ENCODE measurements at places on chromosomes 7 and 10. TPM values are rescaled to one million over a fixed set of nuclear protein-coding genes. Genes with fewer than 3 reads are reported as not detected.

LRRC18 gene
- not detected for total RNA-seq

RPEL1 gene
- total RNA-seq, result not detected

PKD2L1 gene
- not detected for total RNA-seq

GRCh38 chr7:43669286-43670081 is 59.8 kb downstream of the COA1 start:
- no peak for DNase-seq

- DNase-seq, result no peak
Measured at GRCh38 chr7:1019789-1020610, 24.3 kb upstream of the GPR146 start.

DNA sequence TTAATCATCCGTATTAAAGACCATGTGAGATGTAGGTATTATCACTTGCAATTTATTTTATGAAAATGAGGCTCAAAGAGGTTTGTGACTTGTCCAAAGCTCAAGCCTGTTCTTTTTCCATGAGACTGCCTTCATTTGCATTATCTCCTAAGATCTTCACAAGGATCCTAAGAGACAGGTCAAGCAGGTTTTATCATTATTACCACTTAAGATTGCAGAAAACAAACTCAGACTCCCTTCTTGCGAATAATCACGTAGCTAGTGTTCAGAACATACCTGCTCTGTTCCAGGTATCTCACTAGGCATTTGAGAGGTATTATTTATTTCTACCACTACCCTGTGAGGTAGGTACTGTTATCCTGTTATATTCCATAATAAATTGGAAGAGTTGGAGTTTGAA is 64.8 kb downstream of the ZNRF2 start:
- DNase-seq, result no peak

DNA sequence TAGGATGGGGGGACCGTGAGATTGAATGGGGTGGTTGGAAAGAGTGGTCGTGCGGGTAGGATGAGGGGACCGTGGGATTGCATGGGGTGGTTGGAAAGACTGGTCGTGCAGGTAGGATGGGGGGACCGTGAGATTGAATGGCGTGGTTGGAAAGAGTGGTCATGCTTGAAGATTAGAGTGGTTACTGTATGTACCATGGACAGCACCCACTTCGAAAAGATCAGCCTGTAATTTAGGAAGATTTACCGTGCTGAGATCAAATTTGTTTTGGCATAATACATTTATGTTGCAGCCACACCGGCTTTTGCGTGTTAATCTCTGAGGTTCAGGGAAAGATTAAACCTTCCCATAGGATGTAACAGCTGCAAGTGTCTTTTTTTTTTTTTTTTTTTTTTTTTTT is 495.2 kb upstream of the ADARB2 start:
- no peak for DNase-seq

All from MG63 (cell line).